Ovary (tissue), 10 donors: ENCODE measurements at places on chromosomes 12 and 14. TPM values are rescaled to one million over a fixed set of nuclear protein-coding genes. Genes with fewer than 3 reads are reported as not detected.

- DNase-seq, result no peak
- H3K4me3 ChIP-seq, result no peak overlapping the region
- peaks cover 3% of the 10 kb centered on the region for H3K4me1 ChIP-seq
- no peaks in the 10 kb centered on the region for H3K27me3 ChIP-seq
- H3K27ac ChIP-seq, result no peak overlapping the region
Observed at GRCh38 chr14:74684434-74684833, 28.4 kb downstream of the AREL1 start.

GRCh38 chr12:104910196-104910840 is 47.8 kb downstream of the SLC41A2 start:
- H3K4me1 ChIP-seq, result no peaks in the 10 kb centered on the region
- no peak for DNase-seq
- H3K27me3 ChIP-seq, result no peaks in the 10 kb centered on the region
- no peaks in the 10 kb centered on the region for H3K36me3 ChIP-seq
- no peak overlapping the region for H3K27ac ChIP-seq
- H3K4me3 ChIP-seq, result no peak overlapping the region

- H3K4me1 ChIP-seq, result no peaks in the 10 kb centered on the region
- no peak overlapping the region for H3K4me3 ChIP-seq
- DNase-seq, result no peak
Observed at GRCh38 chr12:65606008-65606766, 218.1 kb upstream of the HMGA2 start.

- H3K4me3 ChIP-seq, result no peak overlapping the region
- peaks cover 3% of the 10 kb centered on the region for H3K4me1 ChIP-seq
- H3K27ac ChIP-seq, result no peak overlapping the region
- no peak for DNase-seq
- no peaks in the 10 kb centered on the region for H3K27me3 ChIP-seq
Observed at GRCh38 chr12:89540586-89540985, 14.7 kb upstream of the POC1B start.

Gene CLEC2A
- not detected for total RNA-seq

Gene PSME2
- 76.0 TPM for total RNA-seq

Gene JPH4
- 11.5 TPM for total RNA-seq

Gene TAS2R31
- 4.5 TPM for total RNA-seq
